Activated CD4-positive, alpha-beta T cell treated with anti-CD3 and anti-CD28 coated beads for 1 hour (primary cell): ENCODE measurements at places on chromosomes 11 and 22.

GRCh38 chr11:16015741-16016467 lies 340.4 kb downstream of the SOX6 start:
- no peak for DNase-seq

DNA sequence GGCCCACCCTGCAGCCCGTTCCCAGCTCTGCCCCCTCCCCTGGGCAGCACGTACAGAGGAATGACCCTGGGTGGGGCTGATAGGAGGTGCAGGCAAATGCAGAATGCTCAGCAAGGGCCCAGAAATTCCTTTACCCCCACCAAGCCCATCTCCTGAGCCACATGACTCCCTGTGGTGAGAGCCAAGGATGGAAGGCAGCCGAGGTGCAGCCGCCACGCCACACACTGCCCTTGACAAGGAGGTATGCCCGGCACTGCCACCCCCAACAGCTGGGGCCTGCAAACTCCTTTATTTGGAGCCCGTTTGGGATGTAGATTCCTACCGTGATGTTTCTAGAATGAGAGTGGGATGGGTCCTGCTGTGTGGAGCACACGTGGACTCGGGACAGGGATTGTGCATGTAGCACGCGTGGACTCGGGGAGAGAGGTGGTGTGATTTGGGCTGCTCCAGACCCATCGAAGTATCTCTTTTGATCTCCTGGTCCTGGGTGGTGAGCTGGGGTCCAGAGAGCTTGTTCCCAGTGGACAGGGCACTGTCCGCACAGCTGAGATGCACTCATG lies 12.9 kb downstream of the GTSE1 start:
- DNase-seq, result no peak

DNA sequence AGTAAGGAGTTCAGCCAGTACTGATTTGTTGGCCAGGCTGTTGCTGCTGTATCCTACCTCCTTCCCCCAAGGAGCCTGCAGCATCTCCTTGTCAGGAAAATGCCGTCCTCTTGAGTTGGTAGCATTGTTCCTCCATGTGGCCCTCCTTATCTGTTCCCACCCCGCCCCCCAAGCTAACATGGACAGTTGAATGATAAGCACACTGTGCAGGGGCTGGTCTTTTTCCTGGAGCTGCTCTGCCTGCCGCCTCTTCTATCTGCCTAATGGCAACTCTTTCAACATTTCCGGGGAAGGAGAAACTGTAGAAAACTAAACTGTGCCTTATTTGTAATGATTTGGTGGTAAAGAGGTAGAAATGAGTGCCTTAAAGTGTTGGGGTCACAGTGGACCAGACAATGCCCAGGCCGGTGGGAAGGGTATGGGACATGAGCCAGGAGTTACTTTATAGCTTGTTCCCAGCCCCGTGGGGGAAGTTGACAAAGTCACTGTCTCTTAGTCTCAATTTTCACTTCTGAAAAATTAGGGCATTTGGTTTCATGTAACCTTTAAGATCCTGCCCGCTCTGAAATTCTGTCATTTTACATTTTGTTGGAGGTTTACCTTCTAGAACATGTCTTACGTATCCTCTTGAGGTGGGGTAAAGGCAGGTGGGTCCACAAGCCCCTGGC lies 4.5 kb downstream of the FAM118A start:
- DNase-seq, result no peak

- no peak for DNase-seq
Measured at GRCh38 chr11:126824035-126824607, 176.4 kb downstream of the KIRREL3 start.

DNA sequence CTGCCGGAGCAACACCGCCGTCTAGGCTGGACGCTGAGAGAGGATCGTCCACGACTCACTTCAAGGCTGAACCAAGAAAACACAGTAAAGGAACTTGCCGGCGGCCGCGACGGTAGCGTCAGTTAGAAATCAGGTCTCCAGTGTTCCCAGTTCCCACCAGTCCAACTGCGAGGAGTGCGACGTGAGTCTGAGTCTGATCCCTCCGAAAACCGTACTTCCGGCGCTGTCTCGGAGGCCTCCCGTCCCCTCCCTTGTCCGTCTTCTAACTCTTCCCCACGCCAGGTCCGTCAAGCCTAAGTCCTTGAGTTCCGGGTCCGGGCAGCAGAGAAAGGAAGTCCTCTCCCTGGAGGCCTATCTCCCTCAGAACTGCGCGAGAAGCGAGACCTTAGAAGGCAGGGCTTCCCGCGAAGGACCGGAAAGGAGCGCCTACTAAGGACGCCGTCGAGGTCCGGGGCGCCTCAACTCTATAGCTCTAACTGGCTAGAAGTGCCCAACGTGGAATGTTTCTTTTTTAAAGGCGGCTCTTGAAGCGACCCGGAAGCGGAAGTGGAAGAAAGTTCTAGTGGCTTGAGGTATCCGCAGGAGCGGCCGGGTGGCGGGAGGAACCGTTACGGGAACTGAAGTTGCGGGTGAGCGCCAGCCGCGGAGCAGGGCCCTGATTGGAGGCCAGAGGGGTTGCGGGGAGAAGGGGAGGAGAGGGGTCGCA lies at the start of the genes BANF1 and EIF1AD:
BANF1 (plus strand) TSS at position 562 of the 706 bp plus-strand sequence. CDS start 748 bp downstream, outside the sequence.
EIF1AD (minus strand) TSS at position 216 of the 706 bp plus-strand sequence. CDS start 1,768 bp downstream, outside the sequence.
- peak; percentile 88 for DNase-seq

- no peak for DNase-seq
Measured at GRCh38 chr11:81644239-81644840, 1089.3 kb downstream of the FAM181B start.

GRCh38 chr11:14443638-14444037 lies 56.0 kb downstream of the COPB1 start:
- DNase-seq, result no peak

GRCh38 chr11:34860034-34860433 lies 56.1 kb downstream of the APIP start:
- DNase-seq, result no peak

DNA sequence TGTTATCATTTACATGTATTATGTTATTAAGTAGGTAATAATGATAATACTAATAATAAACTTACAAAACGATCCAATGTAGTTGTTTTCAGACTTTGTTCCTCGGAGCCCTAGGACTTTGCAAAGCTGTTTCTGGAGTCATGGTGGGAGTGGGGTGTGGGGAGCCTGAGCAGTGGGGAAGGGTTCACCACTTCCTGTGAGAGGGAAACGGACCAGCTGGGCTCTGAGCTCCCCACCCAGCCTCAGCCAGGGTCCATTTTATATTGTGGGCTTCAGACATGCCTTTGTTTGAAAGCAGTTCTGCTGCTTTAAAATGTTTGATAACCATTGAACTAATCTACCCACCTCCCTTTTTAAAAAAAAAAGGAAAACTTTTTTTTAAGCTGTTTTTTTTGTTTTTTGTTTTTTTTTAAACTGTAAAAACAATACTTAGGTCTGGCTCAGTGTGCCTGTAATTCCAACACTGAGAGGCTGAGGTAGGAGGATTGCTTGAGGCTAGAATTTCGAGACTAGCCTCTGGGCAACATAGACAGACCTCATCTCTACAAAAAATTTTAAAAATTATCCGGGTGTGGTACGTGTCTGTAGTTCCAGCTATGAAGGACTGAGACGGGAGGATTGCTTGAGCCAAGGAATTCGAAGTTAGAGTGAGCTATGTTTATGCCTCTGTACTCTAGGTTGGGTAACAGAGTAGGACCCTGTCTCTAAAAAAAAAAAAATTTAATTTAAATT lies 7.0 kb downstream of the SERPING1 start:
- DNase-seq, result no peak

- no peak for DNase-seq
Measured at GRCh38 chr11:68038226-68038717, 553 bp upstream of the TCIRG1 start.

DNA sequence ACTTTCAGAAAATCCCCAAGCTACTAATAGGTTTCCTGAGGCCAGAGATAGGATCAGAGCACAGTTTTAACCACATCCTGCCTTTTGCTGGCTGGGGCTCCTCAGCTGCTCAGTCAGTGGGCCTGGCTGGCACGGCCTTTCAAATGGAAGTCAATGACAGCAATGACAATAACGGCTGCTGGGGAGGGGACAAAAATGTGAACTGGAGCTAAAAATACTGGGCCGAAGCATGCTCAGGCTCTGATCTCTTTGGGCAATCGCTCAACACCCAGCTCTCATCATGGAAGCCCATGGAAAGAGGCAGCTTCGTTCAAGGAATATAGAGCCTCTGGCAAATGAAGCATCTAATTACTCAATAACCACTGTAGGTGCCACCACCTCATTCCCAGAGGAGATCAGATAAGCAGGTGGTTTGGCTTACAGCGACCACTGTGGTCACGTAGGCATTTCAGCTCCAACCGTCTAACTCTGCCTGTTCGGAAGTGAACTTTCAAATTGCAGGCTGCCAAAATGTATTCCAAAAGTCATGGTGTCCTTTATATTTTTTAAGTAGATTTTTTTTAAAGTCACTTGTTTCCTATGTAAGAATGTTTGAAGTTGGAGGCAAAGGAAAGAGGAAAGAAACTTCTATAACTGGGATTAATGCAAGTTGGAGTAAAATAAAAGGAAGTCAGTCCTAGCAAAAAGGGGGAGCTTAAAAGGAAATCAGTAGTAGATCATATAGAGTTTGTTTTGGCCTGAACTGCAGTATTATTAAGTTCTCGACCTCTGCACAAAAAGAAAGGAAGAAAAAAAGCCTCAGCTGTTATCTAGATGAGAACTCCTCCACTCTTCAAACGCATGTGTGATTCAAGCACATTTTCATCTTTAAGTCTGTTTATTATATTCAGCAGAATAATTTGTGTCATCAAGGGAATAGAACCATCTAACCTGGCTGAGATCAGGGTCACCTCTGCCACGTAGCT lies 14.1 kb downstream of the WT1 start:
- no peak for DNase-seq

DNA sequence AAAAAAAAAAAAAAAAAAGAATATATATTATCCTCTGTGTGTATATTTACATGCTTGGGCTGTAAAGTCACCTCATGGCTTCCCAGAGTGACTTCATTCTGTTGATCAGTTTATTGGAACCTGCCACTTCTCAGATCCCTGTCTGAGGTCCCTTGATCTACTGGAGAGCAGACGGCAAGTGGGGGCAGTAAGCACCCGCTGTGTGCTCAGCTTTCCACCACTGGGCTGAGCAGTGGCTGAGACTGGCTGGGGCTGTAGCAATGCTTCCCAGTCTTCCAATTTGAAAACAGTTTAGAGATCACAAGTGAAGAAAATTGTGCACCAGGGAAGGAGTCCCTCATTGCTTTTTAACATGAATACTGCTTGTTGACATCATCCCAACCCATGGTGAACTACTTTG lies 6.9 kb upstream of the RBM4B start:
- DNase-seq, result no peak

DNA sequence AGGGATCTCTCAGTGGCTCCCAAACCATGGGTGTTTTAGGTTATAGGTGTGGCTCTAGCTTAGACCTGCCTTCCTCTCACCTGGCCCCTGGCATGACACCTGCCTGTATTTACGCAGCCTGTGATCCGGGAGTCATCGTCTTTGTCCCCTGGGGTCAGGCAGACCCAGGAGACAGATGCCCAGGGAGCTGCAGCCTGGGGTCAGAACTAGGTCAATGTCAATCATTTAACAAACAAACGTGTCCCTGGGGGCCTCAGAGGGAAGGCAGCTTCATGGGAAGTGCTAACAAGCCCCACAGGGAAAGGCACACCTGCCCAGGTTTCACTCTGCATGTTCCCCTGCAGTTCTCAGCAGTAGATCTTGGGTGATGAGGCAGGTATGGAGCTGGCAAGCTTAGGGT lies 12.0 kb downstream of the BACE1-AS start:
- DNase-seq, result no peak

DNA sequence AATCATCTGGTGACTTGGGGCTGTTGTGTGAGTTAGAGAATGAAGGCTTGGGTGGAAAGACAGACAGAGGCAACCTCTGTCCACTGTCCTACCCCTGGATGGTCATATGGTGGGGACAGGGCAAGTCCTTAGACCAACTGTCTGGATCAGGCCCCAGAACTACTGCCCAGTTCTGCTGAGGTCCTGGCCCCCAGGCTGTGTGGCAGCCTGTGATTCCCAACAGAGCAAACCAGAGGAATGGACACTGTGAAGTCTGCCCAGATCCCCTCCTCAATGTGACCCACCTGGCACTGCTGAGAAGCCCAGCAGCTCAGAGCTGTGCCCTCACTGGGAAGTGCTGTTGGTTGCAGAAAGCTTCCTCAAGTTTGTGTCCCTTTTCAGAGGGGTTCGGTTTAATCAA lies 69.0 kb downstream of the GGTLC2 start:
- DNase-seq, result no peak
